T47D (cell line): ENCODE measurements at places on chromosomes 3 and 15.

- no peak for DNase-seq
Measured at GRCh38 chr3:174387736-174388135, 471.4 kb upstream of the NAALADL2 start.

DNA sequence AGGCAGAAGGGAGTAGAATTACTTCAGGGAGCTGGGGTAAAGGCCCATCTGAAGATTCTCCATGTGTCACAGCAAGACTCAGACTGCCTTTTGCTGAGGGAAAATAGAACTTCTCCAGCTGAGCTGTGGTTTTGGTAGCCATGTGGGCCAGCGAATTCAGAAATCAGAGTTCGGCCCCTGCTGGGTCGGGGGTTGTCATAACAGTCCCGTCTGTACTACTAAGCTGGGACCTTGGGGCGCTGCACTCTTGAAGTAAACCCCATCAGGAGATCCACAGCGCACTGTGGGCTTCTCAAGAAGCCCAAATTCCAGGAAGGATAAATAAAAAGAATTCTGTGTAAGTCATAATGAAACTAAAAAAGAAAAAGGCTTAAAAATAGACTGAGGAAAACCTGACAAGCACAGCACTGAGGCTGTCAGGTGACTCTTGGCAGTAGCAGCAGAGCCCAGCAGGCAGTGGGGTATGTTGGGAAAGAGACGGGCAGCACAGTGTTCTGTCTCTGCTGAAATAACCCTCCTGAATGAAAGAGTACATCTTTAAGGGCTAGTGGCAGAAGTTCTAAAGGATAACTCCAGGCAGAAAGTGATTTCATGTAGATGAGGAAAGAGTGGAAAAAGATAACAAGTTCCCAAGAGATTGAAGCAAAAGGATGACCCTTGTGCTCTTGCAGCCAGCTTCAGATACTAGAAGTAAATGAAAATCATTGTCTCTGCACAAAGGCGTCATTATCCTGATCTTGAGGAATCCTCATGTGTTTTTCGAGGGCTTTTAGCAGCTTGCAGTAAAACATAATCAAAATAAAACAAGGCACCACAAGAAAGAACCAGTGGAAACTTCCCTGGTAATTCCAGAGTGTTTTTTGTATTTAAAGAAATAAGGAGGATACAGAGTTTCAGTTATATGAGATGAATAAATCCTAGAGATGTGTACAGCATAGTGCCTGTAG lies 74.5 kb downstream of the RAB7A start:
- no peak for DNase-seq

DNA sequence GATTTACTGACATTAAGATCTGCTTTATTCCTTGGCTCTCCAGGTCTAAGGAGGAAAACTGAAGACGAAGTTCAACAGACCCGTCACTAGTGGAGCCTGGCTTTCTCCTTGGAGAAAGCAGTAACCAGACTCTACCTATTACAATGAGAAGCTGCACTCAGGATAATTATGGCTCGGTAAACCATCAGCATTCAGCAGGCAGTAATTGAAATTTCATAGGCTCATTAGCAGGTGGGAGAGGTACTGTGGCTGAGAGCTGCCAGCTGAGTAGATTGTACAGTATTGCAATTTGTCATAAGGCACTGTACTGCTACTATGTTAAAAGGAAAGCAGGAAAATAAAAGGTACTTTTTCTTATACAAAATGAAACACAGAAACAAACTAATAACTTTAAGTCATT lies 51.2 kb downstream of the CHAC1 start:
- no peak for DNase-seq

DNA sequence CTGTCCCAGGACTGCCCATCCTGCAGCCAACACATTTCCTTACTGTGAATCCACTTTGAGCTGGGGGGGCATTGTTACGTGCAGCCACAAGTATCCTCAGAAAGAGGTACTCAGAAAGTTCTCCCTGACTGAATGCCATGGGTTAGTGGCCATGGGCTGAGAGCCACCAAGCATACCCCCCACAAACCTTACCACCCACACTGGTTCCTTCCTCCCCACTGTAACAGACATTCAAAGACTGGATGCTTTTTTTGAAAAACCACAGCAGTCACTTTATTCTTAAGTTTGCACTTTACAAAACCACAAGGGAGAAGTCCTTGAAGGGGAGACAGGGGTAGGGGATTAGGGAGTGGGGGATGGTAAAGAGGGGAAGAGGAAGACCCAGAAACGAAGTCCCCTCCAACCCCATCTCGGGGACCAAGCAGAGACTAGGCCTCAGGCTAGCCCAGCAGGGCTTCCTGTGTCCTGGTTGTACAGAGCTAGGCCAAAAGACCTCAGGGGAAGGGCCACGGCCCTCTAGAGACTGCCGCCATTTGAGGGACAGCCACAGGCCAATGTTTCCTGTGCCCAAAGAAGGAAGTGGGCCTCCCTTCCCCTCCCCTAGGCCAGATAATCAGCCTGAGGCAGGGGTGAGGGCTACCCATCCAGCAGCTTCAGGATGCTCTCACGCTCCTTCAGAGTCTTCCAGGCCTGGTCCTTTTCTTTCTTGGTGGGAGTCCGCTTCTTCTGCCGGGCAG lies 10.1 kb upstream of the CAMK1 start:
- DNase-seq = no peak

DNA sequence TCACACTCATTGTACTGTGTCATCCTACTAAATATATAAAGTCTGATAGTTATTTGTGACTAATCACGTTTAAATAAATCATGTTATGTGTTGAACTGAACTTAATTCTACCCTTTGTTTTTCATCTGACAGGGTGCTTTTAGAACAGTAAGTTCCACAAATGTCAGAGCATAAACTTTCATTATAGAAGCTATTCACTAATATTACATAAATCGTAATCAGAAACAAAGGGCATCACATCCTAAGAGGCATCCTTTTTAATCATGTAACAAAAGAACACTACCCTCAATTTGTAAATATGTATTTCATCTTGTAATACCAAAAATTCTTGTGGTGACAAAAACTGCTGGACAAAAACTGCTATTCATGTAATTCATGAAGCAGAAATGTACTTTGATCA lies 50.8 kb downstream of the KCNH8 start:
- DNase-seq = no peak

DNA sequence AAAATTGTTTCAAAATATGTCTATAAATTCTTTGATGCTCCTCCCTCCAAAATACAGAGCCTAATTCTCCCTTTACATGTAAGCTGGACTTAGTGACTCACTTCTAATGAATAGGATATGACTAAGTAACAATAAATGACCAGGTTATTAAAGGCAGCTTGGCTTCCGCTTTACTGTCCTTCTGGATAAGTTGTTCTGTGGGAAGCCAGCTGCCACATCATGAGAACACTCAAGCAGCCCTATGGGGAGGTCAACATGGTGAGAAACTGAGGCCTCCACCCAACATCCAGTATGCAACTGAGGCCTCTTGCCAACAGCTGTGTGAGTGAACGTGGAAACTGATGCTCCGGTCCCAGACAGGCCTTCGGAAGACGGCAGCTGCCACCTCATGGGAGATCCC lies 247.3 kb upstream of the CHRM5 start:
- no peak for DNase-seq
